ENCODE measurements at places on chromosomes 5 and 9.

- no peak for DNase-seq
Measured at GRCh38 chr9:94677929-94678328, 38.6 kb upstream of the FBP1 start.

- no peak for DNase-seq
Measured at GRCh38 chr5:60439552-60439951, 260.4 kb downstream of the DEPDC1B start.

DNA sequence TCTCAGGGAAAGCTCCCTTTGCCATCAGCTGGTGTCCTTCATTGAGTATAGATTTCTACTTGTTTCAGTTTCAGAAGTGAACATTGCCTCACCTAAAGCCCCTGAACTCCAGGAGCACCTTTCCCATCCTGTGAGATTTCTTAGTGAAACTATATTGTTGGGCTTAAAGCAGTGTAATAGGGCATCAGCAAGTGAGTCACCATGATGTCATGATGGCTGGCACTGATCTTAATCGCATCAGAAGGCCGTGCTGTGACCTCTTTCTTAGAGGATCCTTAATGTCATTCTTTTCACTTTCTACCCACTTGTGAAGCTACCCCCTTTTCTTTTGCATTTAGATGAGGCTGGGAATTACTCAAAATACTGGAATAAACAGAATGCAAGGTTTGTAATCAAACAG lies 401.3 kb downstream of the MTRR start:
- DNase-seq = no peak

GRCh38 chr5:137960819-137961218 lies 71.6 kb downstream of the PKD2L2 start:
- no peak for DNase-seq

- DNase-seq = no peak
Measured at GRCh38 chr9:16721972-16722371, 148.5 kb downstream of the BNC2 start.

- DNase-seq = no peak
Measured at GRCh38 chr5:40655138-40655537, 24.6 kb upstream of the PTGER4 start.

DNA sequence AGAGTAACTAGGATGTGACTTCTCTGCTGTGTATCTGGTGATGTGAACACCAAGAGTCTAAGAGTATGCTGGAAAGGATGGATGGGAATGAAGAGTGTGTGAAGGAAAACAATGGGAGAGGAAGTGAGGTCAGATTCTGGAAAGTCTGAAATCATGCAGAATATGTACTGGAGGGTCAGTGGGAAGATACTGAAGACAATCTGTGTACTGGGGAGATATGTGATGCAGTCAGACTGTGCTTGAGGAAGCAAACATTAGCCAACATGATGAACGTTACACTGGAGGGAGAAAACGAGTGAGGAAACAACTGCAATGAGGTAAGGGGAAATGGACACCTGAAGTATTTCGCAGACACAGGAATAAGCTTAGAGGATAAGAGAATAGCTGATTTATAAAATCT lies 105.7 kb downstream of the NR3C1 start:
- no peak for DNase-seq

- no peak for DNase-seq
Measured at GRCh38 chr9:116323571-116323970, 170.0 kb downstream of the PAPPA start.

DNA sequence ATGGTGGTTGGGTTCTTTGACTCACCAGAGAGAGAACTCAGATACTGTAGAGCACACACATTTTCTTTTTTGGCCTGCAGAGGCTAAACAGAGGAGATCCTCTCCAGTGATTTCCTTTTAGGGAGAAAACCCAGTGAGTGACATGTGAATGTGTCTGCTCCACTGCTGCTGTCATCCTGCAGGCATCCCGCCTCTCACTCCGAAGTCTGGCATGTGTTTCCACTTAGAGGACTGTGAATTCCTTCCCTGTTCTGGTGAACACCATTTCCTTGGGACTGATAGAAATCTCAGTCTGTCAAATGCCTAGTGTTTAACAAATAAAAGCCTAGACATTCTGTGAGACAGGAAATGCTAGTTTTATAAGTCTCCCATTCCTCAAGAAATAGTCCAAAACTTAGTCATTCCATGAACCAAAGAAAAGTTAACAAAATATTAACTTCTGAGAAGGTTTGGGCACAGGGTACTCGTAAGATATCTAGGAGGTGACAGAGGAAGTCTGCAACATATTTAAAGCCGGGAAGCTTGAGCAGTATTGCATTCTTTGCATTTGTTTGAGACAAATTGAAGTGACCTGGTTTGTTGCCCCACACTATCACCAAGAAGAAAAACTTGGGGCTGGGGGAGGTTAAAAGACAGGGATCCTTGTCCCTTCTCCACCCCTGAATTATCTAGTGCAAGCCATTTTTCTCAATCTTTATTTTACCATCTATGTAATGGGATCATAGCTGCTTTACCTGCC lies 74.9 kb upstream of the NIPAL4 start:
- no peak for DNase-seq

GRCh38 chr5:44774279-44774880 lies 34.4 kb upstream of the MRPS30 start:
- DNase-seq = peak; percentile 8

- no peak for DNase-seq
Measured at GRCh38 chr5:76838481-76839261, 11.1 kb upstream of the S100Z start.

DNA sequence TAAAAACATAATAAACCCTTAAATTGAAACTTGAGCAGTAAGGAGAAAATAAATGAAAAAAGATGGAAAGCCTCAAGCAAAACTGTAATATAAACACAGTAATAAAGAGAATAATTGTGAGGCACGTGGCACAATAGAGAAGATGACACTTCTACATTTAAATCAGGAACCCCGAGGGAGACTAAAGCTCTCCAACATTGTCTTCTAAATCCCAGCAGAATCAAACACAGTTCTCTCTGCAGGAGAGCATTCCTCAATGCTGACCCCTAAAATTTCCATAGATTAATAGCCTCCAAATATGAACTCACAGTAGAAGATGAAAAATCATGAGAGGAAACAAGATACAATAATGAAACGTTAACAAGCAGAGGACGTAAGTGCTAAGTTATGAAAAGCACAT lies 721.2 kb upstream of the COX7C start:
- DNase-seq = no peak

Data from central memory CD4-positive, alpha-beta T cell (primary cell).